ENCODE measurements at places on chromosomes 2 and 18. TPM values are rescaled to one million over a fixed set of nuclear protein-coding genes. Genes with fewer than 3 reads are reported as not detected.

ZC3H8 gene
- 22.8 TPM for total RNA-seq

- no peak for DNase-seq
These were observed 306.7 kb downstream of the RDH14 start for GRCh38 chr2:18253686-18254197.

GRCh38 chr18:57837917-57838548 lies 34.9 kb upstream of the ATP8B1 start:
- DNase-seq = no peak

GRCh38 chr18:34283506-34283905 lies 58.8 kb upstream of the NOL4 start:
- DNase-seq = no peak

All from OCI-LY7 (cell line).